ENCODE measurements at places on chromosomes 4 and X.
A peak's percentile ranks its signal among the peaks of the same experiment; 100 is the strongest.

DNA sequence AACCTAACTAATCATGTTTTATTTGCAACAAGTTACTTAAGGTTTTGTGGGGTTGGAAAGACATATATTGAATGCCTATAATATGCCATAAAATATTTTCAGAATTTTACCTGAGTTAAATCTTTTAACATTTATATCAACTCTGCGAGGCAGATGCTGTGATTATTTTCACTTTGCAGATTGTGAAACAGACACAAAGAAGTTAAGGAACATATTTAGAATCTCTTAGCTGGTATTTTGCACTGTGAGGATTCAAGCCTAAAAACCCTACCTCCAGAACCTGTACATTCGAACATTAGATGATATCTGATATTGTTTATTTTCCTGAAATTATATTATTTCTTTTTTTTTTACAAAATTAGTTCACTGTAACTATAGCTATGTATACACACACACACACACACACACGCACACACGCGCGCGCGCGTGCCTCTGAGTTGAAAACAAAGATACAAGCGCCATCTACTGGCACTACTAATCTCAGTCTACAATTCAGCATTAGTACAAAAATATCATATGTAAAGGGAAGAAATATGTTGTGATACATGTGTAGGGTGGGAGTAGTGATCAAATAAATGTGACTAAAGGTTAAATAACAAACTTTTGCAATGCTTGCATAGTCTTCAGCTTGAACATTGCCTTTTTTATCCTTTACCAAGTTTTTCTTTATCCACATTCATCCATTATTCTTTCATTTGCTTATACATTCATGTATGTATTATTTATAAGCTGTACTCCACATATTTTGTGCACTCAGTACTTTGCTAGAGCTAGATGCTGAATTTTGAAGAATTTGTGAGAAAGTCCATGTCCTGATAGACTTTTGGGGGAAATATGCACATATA lies 61.5 kb downstream of the ANXA10 start:
- peak; percentile 86 for DNase-seq

DNA sequence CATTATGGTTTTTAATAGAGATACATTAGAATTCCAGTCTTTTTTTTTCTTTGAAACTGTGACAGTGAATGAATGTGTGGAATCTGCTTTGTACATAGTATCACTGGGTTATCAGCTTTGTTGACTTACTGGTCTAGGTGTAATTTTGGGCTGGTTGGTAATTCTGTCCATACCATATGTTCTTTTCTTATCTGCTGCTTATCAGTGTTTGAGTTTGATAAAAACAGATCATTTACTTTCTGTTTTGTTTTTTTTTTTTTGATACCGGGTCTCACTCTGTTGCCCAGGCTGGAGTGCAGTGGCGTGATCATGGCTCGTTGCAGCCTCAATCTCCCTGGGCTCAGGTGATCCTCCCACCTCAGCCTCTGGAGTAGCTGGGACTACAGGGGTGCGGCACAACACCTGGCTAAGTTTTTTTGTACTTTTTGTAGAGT lies 12.4 kb downstream of the WWC2 start:
- DNase-seq = no peak

GRCh38 chr4:99649778-99650177 lies 7.8 kb downstream of the C4orf54 start:
- no peak for DNase-seq

DNA sequence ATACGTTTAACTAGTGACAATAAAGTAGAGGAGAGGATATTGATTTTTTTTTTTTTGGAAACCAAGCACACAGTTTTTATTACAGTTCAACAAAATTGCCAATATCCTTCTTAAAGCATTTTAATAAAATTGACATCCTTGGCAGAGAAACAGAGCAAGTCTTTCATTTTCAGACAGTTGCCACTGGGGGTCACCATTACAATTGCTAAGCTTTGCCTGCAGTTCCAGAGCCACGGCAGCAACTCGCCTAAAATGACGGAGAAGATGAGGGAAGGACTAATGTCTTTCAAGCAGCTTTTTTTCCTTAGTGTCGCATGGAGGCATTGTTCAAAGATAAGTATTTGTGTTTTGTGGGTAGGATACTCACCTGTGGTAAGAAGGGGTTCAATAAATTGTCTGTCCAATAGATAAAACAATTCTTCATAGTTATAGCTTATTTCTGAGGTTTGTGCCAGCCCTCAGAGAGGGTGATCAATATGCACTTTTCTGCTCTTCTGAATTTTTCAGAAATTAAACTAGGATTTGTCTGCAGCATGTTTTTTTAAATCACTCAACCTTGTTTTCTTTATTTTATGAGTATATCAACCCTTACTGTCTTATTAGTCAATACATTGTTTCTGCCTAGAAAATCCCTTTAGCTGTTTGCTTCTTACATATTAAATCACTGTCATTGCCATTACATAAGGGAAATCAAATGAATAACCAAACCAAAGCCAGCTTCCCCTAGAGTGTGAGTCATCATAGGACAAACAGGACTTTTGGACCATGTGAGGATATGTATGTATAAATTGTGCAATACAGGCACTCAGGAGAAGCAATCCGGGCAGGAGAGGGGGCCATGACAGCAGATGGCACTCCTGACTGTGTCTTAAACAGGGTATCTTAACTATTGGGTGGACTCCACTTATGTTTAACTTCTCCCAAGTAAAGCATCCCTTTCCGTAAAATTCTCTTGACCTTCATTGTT lies 508.1 kb upstream of the ARX start:
- peak; percentile 6 for DNase-seq

DNA sequence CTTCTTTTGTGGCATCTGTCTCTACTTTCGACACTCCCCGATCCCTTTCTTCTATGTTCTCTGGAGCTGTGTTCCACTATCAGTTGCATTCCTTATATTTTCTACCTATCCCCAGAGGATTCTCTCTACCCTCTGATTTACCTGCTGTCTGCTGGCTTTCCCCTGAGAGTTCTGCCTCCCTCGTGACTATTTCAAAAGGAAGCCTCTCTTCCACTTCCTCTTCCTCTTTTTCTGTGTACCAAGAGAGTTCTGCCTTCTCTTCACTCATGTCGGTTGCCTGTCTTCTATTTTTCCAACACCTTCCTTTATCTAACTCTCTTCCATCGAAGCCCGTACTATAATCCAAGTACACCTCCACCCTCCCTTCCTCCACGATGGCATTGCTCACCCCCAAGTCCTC lies 631.7 kb downstream of the SMARCA1 start:
- DNase-seq = peak; percentile 1

GRCh38 chr4:76620723-76621468 lies 185.9 kb downstream of the SHROOM3 start:
- DNase-seq = no peak

DNA sequence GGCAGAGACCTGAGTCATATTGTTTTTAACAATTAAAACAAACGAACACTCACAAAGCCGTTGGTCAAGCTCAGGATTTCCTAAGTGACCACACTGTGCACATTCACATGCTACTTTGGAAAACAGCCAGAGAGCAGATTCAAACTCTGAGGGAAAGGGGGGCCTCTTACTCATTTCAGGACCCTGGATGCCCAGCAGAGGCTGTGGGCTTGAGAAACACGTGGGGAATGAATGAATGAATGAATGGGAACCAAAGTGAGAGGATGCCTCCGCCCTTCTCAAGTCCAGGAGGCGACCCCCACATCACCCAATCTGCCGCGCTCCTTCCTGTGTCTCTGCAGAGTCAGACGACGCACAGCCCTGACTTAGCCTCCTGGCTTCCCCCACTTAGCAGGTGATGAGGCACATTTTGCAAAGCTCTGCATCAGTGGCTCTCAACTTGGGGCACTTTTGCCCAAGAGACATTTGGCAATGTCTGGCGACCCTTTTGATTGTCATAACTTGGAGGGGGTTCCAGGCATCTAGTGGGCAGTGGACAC lies 76.0 kb downstream of the ABLIM2 start:
- no peak for DNase-seq

GRCh38 chr4:77047037-77047436 lies 28.8 kb downstream of the CCNI start:
- DNase-seq = peak; percentile 66

DNA sequence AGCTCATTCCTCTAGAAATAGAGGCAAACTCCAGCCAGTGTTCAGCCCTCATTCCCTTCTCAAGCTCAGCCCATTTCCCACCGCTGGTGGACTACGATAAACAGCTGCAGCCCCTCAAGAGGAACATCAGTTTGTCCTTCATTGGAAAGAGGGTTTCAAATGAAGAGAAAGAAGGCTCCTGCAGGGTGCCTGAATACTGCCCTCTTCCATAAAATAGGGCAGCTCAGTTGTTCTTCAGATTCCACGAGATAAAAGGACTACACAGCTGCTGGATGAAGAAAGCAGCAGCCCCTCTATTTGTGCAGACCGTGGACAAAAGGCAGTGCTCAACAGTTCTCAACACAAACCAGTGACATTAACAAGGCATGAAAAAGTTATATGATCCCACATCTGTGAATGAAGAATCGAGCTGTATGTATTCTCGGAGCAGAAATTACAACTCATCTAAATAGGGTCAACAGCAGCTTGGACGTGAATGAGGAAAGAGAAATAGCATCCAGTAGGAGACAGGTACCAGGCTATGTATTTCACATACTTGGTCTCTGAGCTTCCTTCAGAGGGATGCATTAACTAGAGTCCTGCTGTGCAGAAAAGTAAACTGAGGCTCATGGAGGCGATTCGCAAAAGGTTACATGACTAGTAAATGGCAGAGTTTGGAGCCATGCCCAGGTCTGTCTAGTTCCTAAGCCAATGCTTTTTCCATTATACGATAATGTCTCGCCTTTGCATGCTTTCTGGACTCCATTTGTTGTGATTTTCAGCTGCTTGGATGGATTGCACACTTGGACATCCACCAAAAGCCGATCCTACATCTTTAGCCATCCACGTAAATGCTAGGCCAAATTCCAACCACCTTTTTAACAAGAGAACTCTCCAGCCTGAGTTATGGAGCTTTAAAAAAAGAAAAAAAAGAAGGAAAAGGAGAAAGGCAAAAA lies 301.2 kb upstream of the PPARGC1A start:
- DNase-seq = no peak

DNA sequence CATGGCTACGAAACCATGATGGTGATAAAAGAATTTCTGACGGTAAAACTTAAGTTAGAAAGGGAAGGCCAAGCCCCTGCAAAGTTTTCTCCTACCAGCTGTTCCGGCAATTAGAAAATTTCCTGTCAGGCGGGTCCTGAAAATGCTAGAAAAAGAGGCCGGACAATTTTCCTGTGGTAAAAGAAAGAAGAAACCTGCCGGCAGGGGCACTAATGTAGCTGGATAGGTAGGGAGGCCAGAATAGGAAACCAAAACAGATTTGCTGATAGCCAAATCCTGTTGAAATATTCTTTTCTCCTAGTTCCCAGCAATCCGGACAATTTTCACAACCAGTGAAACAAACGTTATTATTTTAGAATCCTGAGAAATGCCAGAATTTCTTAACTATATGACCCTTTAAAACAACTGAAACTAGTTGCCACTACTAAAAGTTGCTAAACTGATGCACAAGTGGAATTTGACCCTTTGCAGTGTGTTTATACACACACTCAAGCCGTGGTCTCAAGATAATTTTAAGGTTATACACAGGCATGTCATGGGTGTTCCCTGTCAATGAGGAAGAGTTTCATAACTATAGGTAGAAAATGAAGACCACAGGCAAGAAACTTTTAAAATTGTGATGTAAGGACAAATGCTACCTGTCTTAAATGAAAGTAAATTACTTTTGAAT lies 47.7 kb downstream of the RPS6KA3 start:
- DNase-seq = peak; percentile 36

GRCh38 chrX:69137371-69138117 lies 27.7 kb downstream of the PJA1 start:
- DNase-seq = no peak

GRCh38 chr4:55329012-55329411 lies 17.0 kb upstream of the SRD5A3 start:
- no peak for DNase-seq

DNA sequence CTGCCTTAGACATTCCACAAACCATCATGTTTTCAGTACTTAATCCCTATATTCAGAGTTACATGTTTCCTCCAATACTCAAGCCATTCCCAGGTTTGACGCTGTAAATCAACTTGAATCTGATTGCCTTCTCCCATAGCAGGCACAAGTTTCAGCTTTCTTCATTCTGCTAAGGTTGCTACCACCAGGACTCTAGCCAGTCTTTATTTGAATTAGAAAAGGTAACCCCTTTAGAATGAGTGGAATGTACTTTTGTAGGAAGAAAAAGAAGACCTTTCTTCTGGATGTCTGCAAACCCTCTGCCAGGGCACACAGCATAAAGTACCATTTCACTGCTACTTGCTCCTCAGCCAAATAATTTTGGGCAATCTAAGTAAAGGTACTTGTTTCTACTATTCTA lies 10.7 kb upstream of the RBMXL3 start:
- DNase-seq = no peak

GRCh38 chr4:108043526-108043925 lies 53.8 kb downstream of the HADH start:
- DNase-seq = no peak

- peak; percentile 47 for DNase-seq
Measured at GRCh38 chr4:70943114-70943513, 40.9 kb downstream of the MOB1B start.

- DNase-seq = no peak
Measured at GRCh38 chr4:163200727-163201349, 34.1 kb upstream of the NAF1 start.

DNA sequence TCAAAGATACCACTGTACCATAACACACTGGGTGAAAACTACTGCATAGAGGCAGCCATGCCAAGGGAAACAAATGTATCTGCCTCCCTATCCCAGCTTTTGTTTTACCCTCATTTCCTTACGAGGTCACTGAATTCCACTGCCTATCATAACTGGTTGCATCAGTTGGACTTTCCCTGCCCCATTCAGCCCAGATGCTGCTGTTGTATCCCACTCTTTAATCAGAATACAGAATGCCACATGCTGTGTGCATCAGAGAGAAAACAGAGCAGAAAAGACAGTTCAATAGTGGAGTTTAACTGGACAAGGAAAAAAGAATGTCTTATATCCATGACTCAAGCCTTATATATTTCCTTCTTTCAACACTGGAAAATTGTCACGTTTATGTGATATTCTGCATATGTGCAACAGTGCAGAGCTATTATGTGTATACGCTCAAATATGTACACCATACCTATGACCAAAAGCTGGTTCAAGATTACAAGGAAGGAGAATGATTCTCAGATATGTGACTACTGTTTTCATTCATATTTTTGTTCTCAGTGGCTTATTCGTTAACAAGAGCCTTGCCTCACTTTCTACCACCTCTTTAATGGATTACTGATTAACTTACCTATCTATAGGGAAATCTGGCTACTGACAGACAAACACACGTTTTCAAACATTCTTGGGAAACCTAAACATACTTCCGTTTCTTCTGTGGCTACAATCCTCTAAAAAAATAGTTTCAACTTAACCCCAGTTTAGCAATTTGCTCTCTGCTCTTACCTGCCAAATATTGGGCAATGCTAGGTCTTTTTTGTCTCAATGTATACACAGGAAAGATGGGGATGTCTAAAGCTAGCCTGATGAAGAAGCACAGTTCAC lies 378.9 kb downstream of the SMARCA1 start:
- no peak for DNase-seq

- no peak for DNase-seq
Measured at GRCh38 chr4:184115399-184115798, 102.3 kb downstream of the ENPP6 start.

GRCh38 chr4:22850055-22850454 lies 157.3 kb downstream of the GBA3 start:
- DNase-seq = no peak

GRCh38 chrX:38052096-38052495 lies 45.7 kb downstream of the SYTL5 start:
- no peak for DNase-seq

All from hematopoietic multipotent progenitor cell treated with erythropoietin and hydrocortisone succinate and interleukin-3 and kit ligand, for 6 days (in vitro differentiated cells).